Activated naive CD4-positive, alpha-beta T cell treated with anti-CD3 and anti-CD28 coated beads, Interleukin-2, amount 10 ng/mL, durations not matched to agents 7 days and 5 days (primary cell): ENCODE measurements at places on chromosomes 1 and 21.

DNA sequence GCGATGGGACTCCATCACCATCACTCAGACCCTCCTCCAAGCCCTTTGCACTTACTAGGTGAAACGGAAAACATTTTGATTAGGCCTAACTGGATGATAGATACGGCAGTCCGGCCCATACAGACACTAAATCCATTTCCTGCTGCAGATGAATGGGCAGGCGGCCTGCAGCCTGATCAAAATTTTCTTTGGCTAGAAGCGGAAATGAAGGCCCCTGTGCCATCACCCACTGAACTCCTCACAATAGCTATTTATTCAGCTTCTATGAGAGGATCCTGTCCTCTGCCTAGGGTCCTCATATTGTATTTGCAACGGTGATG is 200.5 kb downstream of the OMA1 start:
- DNase-seq = no peak

DNA sequence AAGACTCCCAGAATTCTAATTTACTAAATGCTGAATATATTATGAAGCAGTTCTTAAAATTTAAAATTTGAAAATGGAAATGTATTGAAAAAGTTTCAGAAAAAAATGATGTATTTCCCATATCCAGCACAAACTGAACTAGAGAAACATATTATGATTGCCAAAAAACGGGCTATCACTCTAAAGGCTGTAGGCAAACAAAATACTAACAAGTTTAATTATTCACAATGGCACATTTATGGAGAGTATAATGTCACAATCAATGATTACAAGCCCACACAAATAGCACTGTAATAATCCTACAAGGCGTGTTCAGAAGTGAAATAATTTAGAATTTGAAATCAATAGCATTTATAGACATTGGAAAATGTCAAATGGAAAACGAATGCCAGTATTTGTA is 531.3 kb downstream of the PTBP2 start:
- DNase-seq = no peak

DNA sequence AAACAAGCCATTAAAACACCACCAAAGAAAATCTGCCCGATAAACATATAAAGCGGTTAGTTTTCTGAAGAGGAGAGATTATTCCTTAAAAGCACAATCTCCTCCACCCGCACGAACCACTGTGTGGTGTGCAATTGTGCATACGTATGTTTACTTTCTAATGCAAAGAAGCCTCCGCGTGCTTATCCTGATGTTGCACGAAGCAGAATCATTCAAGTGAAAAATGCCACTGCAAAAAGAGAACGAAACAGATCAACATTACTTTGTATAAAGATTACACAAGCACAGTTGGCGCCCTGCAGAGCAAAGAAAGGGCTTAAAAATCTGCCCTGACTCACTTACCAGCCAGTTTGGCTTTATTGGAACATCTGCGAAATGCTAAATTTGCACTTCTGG is 166.8 kb downstream of the ZNF281 start:
- no peak for DNase-seq

GRCh38 chr1:199545780-199546179 is 481.7 kb upstream of the NR5A2 start:
- DNase-seq = no peak

DNA sequence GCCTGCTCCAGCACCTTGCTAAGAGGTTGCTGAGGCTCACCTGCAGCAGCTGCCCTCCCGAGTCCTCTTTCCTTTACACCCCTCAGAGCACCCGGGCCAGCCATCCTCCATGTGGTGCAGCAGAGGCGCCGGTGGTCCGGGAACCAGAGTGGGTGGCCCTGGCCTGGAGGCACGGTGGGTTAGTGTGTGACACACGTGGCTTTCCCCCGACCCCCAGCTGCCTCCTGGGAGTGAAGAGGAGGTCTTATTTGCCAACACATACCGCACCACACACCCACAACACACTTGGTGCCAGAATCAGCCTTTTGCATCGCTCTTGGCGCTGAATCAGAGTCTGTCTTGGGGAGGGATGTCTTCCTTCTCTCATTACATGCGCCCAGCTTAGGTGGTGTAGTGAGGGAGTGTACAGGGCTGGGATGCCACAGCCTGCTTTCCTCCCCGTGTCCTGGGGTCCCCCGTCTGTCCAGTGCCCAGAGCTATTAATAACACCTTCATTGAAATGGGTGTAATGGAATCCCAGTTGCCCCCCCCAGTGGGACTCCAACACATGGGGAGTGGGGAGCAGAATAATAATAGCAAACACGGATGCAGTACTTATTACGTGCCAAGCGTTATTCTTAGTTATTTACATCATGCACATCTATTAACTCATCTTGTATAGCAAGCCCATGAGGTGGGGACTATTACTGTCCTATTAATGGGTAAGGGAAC is 38.2 kb downstream of the MAPKAPK2 start:
- no peak for DNase-seq

DNA sequence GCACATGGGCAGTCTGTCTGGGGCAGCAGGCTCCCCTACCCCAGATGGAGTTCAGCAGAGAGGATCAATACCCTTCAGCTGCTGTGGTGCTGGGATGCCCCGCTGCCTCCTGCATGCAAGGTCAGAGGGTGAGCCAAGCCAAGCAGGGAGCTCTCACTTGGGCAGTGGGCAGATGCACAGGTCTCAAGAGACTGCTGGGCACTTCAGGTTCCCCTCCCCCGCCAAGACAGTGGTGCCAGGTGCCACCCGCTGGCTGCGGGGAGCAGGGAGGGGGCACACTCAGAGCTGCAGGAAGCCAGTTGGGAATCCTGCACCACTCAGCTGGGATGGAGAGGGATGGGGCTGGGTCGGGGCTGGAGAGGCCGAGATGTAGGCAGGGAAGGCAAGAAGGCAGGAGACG is 15.8 kb upstream of the EVA1B start:
- no peak for DNase-seq

DNA sequence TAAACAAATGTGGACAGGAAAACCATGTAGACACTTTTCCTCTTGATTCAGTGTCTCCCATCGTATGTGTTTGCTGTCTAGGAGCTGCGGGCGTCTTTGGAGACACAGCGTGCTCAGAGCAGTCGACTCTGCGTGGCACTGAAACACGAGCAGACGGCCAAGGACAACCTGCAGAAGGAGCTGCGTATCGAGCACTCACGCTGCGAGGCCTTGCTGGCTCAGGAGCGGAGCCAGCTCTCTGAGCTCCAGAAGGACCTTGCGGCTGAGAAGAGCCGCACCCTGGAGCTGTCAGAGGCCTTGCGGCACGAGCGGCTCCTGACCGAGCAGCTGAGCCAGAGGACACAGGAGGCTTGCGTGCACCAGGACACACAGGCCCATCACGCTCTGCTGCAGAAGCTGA is 27.2 kb upstream of the DIP2A start:
- DNase-seq = no peak

GRCh38 chr1:227786673-227787512 is 28.6 kb upstream of the PRSS38 start:
- no peak for DNase-seq

GRCh38 chr21:35575280-35575915 is 484.9 kb downstream of the SETD4 start:
- no peak for DNase-seq

DNA sequence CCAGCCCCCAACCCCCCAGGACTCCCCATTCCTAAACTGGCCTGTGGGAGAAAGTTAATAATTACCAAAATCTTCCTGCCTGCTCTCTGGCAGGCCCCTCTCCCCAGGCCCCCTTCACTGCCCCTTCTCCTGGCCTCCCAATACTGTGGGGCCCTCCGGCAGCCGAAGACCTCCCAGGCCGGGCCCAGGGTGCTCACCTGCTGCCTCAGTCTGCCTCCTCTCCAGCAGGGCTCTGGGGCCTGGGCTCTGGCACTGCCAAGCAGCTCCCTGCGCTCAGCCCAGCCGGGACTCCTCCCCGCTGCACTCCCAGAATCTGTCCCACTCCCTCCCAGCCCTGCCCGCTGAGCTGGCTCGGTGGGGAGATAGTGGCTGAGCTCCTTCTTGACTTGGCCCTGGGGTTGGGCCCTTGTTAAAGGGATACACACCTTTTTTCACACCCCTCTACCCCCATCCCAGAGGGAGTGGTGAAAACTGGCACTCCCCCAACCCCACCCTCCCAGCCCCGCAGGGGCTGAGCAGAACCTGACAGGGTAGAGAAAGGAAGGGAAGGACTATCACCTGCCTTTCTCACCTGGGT is at the start of gene S100A16:
TSS of gene S100A16 (minus strand) at position 383 of the 577 bp plus-strand sequence. CDS start 4,986 bp downstream, outside the sequence.
- DNase-seq = no peak

DNA sequence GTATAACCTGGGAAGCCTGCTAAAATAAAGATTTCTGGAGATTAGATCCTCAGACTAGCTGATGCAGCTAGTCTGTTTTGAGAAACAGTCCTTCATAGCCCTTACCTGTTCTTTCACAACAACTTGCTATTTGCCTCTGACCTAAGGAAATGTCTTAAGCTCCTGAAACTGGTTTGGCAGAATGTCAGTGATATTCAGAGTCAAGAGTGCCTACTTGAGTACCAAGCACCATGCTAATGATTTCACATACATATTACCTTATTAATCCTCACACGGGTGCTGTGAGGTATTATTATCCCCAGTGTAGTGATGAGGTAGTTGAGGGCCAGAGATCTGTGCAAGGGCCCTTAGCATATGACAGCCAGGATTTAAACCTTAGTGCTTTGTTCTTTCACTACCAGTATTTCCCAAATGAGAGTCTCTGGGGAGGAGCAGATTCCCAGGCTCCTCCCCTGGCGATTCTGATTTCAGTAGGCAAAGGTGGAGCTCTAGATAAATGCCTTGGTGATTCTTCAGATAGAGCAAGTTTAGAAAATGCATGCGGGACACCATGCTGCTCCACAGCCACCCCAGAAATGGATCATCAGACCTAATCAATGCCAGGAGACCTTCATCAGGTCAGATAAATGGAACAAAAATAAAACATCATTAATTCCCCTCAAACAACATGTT is 47.4 kb upstream of the WNT2B start:
- DNase-seq = no peak

- DNase-seq = no peak
Observed at GRCh38 chr1:219276049-219276738, 102.5 kb downstream of the LYPLAL1 start.

- DNase-seq = no peak
Observed at GRCh38 chr1:153647346-153647714, 11.2 kb upstream of the SNAPIN start.

DNA sequence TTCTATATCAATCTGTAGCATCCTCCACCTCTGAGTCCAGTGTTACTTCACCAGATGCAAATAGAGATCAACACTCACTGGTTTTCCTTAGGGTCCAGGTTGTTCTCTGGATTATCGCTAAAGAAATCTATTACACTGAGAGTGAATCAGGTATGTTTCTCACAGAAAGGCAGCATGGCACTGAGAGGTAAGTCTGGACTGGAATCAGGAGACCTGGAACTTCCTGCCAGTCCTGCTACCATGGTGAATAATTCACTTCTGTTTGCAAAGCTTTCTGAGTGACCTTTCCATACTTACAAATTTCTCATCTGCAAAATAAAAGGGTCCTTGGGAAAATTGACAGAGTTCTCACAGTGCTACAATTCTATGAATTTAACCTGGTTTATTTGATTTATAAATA is 1583.3 kb downstream of the MRPL39 start:
- no peak for DNase-seq

DNA sequence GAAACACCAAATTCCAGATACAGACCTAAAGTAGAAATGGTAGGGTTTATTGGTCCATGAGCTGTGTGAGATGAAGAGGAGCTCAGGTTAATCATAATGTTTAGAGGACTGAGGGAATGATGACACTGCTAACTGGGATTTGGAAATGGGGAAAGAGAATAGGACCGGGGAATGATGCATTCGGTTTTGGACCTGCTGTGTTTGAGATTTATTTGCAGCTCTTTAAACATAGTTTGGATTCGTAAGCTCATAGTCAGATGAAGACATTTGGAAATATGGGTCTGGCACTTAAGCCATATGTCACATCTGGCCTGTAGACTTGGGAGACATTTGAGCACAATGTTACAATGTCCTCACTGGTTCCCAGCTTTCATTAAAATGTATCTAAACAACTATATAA is 127.9 kb upstream of the DUSP10 start:
- no peak for DNase-seq

GRCh38 chr1:212596798-212597197 is 11.8 kb upstream of the ATF3 start:
- DNase-seq = no peak

- no peak for DNase-seq
Observed at GRCh38 chr21:44579833-44580144, 615 bp downstream of the KRTAP10-5 start.

GRCh38 chr1:3778590-3779264 is 6.2 kb downstream of the SMIM1 start:
- DNase-seq = no peak

GRCh38 chr1:211742272-211742671 is 66.9 kb upstream of the NEK2 start:
- no peak for DNase-seq

DNA sequence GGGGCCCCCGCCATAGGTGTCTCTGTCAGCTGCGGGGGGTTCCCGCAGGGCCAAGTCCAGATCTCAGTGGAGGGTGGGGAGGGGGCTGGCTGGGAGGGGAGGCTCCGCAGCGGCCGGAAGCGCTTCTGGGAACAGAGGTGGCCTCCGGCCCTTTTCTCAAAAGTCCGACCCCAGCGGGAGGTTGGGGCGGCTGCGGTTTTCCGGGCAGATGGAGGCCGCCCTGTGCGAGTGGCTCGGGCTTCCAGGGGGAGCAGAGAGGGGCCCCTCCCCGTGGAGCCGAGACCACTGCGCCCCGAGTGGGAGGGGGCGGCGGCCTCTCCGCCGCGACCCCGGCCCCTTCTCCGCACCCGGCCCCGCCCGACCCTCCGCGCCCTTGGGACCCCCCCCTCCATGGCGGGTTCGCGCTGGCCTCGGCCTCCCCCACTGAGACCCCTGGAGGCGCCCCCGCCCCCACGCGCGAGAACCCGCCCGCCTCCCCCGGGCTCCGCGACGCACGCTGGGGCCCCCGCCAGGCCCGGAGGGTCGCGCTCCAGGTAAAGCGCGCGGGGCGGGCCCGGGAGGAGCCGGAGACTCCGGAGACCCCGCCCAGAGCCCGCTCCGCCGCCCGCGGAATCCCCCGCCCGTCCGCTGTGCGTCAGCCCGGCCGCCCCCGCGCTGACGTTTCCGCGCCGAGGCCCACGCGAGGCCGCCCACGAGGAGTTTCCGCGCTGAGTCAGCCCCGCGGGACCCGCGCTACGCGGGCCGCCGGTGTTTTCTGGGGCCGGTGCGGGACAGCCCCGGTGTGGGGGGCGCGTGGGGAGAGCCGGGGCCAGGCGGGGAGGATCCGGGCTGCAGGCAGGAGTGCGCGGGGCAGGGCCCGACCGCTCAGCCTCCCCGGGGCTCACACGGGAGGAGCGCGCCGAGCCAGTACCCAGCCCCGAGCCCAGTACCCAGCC is 5.2 kb downstream of the TNFRSF18 start:
- DNase-seq = peak; percentile 83

DNA sequence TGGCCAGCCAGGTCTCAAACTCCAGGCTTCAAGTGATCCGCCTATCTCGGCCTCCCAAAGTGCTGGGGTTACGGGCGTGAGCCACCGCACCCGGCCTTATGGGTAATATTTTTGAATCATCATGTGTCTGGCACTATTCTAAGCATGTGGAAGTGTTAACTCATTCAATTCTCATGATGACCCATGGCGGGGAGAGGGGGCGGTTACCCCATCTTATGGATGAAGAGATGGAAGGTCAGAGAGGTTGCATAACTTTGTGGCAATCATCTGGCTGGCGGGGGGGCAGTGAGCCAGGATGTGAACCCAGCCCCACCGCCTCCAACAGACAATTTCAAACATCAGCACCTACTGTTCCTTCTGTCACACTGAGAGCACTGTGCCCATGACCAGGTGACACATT is 11.5 kb upstream of the TAS1R2 start:
- no peak for DNase-seq

GRCh38 chr1:107016376-107016978 is 40.0 kb upstream of the PRMT6 start:
- no peak for DNase-seq

- no peak for DNase-seq
Observed at GRCh38 chr1:33814166-33814565, 49.7 kb upstream of the HMGB4 start.

GRCh38 chr1:64245495-64245894 is 42.1 kb downstream of the UBE2U start:
- no peak for DNase-seq
